ENCODE measurements at places on chromosomes 12 and 14.

- DNase-seq, result no peak
- H3K4me3 ChIP-seq, result no peak overlapping the region
- H3K36me3 ChIP-seq, result peaks cover 25% of the 10 kb centered on the region
- H3K27ac ChIP-seq, result no peak overlapping the region
These were observed 4.1 kb upstream of the NGB start for GRCh38 chr14:77275041-77275580.

GRCh38 chr12:108191086-108191485 is 62.0 kb downstream of the WSCD2 start:
- no peak for DNase-seq
- H3K36me3 ChIP-seq, result no peaks in the 10 kb centered on the region
- no peak overlapping the region for H3K4me3 ChIP-seq
- no peaks in the 10 kb centered on the region for H3K27me3 ChIP-seq

DNA sequence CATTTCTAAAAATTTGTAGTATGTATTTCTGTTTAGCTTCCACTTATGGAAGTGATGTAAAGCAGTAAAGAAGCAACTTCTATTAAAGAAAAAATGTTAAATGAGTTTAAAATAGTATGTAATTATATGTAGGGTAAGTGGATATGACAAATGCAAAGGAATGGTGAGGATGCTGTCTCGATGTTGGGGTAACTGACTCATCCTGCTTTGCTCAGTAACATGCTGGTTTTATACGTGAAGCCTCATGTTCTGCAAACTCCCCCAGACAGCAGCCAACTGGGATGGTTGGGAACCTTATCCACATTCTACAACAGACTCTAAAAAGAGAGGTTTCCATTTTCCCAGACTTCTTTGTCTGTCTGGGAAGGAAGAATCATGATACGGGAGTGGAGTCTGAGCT is 1006.4 kb upstream of the TMEM132C start:
- H3K27ac ChIP-seq, result no peak overlapping the region
- no peak overlapping the region for H3K4me3 ChIP-seq

DNA sequence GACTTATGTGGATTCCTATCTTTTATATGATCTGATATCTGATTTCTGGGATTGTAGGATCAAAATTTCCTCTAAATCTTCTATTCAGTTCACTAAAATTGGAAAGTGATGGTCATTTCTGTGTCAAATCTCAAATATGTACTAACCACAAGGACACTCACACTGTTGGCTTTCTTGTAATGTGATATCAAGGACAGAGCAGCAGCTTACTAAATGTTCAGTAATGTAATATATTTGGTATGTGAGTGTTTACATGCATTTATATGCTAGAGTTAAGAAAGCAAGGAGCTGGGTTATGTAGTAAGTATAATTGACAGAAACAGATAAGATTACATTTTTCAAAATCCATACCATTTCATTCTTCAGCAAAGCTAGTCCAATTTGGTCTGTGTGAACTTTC is 16.5 kb downstream of the PUS7L start:
- H3K36me3 ChIP-seq, result peaks cover 38% of the 10 kb centered on the region
- H3K27ac ChIP-seq, result no peak overlapping the region
- H3K4me1 ChIP-seq, result no peaks in the 10 kb centered on the region
- H3K27me3 ChIP-seq, result no peaks in the 10 kb centered on the region
- DNase-seq, result no peak

All from DND-41 (cell line).